ENCODE measurements at places on chromosomes 3 and 15.
A peak's percentile ranks its signal among the peaks of the same experiment; 100 is the strongest.

DNA sequence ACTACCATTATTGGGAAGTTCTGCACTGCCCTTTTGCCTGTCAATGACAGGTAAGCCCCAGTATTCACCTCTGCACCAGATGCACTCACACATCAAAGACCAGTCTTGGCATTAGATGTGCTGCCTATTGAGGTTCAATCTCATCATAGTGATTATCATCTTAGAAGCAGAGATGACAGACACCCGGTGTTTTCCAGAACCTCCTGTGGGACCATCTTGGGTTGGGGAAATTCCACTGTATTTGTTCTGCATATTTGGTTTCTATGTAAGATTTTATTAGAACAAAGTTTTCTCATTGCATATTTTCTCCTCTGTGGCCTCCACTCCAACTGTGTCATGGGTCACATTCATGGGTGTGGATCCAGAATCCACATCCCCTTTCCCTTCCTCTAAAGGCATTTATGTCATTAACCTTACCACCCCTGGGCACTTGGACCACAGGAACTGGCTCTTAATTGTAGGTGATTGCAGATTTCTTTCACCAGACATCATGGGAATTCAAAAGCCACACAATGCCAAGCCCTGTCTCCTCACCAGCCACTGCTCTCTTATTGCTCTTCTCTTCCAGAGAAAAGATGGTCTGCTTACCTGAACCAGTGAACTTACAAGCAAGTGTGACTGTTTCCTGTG lies 31.2 kb downstream of the PLA1A start:
- DNase-seq: no peak

DNA sequence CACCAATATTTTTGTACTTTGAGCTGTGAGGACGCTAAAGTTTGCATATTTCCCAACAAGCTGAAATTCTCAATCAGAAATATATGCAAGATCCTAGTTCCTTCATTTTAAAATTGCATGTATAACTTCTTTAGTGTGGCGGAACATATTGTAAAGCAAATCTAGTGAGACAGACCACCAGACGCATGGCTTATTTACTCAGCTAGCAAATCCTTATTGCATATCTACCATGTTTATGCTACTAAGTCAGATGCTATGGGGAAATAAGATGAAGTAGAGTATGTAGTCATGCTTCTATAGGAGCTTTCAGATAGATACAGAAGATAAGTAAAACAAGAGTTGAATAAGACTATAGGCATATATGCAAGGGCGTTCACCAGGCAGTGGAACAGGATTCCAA lies 62.0 kb downstream of the C3orf70 start:
- DNase-seq: no peak

DNA sequence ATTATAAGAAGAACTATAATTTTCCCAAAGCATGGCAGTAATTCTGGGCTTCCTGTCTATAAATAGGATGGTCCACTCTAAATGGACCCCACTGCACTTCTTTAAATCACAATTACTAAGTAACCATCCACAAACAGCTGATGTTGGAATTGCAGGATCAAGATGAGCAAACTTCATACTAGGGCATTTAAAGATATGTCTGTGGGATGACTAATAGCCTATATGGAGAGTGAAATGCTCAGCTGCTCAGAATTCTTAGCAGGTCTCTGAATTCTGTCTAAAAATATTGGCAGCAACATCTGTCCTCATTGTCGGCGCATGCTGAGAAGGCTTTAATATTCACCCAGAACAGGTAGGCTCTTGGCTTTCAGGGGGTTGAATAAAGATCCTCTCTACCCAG lies 140.4 kb downstream of the SATB1 start:
- no peak for DNase-seq

DNA sequence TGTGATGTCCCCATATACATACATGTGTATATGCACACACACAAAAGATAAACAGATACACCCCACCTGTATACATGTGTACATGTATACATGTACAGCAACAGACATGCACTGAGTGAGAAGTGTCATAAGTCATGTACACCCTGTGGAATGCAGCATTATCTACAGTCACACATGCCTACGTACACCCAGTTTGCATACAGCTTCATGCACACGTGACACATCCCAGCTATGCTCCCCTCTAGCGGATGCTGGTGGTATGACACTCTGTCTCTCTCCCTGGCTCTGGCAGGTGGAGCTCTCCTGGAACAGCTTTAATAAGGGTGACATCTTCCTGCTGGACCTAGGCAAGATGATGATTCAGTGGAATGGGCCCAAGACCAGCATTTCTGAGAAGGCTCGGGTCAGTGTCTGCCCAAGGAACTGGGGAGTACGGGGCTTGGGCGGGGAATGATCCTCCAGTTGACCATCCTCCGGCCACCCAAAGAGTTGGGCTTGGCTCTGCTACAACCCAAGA lies 6.3 kb downstream of the VILL start:
- peak; percentile 49 for DNase-seq

DNA sequence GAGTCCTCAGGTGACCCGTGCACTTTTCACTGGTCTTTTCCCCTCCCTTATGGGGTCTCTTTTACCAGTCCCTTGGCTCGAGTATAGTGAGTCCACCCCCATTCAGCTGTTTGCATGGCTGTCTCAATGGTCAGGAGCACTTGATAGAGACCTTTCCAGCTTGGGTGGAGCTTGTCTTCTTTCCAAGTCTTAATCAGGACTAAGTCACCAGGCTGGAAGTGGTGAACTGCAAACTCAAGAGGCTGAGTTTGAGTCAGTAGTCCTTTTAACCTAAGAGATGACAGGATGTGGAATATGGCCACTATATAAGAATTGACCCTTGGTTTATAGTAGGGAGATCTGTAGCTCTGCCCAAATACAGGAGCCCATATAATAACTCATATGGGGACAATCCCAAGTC lies 279.7 kb downstream of the PYDC2 start:
- no peak for DNase-seq

DNA sequence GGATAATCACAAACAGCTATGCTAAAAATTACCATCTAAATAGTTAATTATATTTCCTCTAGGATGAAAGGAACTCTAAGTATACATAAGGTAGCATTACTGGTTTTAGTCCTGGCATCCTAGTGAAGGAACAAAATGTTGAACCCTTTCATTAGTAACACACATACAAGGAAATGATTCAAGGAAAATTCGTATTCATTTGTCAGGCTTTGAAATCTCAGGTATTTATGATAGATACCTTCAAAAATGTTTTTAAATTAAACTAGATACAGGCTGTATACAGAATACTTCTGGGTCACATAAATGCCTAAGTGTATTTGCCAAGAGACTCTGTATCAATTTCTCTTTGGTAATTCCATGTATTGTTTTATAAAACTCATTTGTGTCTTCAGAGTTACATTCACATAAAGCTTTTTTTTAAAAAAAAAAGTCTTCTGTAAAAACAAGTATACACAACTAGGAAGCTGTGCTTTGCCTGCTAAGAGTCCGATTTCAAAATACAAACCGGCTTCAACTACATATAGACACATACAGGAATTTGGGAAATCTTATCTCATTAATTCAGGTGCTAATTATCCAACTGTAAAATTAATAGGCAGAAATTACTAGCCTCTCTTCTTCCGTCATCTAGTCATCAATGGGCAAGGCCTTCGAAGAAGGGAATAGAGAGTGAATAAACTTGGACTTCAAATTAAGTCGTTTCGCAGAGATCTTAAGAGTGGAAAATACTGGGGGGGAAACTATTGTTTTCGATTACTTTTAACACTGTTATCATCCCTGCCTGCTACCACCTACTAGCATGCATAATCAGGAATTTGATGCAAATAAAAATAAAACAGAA lies 1.3 kb downstream of the SECISBP2L start:
- DNase-seq: no peak

DNA sequence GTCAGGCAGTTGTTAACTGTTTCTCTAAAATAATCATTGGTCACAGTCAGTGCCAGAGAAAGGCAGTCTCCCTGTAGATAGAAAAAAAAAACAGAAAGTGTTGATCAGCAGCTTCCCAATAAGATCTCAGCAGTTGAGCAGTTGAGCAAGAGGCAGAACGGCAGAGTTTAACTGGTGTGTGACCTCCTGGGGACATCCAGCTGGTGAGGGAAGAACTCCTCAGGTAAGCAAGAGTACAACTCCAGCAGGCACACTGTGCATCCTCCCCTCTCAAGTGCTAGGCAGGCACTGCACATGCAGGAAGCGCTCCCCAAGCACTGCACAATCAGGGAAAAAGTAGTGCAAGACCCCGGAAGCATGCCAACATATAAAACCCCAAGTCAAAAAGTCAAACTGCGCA lies 1287.2 kb downstream of the NSUN3 start:
- no peak for DNase-seq

- DNase-seq: no peak
Observed at GRCh38 chr3:113968986-113969385, 21.2 kb downstream of the ZDHHC23 start.

DNA sequence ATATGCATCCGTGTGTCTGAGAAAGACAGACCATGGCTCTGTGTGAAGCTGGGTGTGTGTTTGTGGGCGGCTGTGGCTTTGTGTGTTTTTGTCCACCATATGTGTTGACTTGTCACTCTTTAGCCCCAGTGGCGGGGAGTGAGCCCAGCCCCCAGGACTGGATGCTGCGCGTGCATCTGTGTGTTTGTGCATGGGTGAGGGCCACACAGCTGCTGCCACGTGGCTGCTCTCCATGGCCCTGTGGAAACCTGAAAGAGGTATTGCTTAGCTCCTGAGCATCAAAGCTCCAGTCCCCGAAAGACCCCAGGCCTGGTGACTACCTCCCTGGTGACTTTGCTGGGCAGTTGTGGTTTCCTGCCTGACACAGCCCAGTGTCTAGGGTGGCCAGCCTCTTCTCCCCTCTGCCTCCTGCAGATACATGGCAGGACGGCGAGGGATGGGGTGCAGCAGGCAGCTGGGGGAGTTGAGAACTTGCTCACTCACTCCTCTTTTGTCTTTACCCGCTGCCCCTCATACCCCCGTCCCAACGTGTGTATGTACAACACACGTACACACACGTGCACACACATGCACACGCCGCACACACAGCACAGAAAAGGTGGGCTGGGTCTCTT lies 6.5 kb downstream of the EPHB3 start:
- no peak for DNase-seq

- no peak for DNase-seq
Observed at GRCh38 chr3:192915304-192915703, 2.4 kb downstream of the MB21D2 start.

DNA sequence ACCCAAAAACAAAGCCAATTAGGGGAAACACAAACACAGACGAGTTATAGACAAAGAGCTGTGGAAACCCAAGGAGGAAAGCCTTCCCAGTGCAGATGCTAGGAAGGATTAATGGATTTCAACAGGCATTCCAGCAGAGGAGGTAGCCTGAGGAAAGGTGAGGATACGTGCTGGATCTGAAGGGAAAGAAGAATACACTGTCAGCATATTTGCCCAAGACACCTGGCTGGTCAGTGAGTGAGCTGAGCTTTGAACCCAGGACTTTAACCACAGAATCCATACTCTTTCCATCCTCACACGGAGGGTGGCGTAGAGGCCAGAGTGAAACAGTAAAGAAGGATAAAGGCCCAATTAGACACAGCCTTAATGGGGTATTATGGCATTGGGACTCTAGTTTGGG lies 9.1 kb upstream of the BFSP2 start:
- no peak for DNase-seq

DNA sequence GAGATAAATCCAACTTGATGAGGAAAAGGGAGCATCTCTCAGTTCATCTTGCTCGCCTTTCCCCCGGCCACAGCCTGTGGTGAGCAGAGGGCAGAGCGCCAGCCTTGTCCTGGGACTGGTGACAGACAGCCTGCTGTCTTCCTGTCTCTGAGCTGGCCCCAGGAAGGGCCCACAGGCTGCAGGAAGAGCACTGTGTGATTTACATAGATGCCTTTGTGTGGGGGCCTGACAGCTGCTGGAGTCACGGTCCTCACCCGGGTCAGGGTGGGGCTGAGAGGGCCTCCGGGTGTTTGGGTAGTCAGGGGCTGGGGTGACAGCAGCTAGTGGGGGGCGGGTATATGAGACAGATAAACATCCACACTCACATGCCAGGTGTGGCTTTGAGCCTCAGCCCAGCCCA lies 29.3 kb downstream of the PLA2G4D start:
- no peak for DNase-seq

DNA sequence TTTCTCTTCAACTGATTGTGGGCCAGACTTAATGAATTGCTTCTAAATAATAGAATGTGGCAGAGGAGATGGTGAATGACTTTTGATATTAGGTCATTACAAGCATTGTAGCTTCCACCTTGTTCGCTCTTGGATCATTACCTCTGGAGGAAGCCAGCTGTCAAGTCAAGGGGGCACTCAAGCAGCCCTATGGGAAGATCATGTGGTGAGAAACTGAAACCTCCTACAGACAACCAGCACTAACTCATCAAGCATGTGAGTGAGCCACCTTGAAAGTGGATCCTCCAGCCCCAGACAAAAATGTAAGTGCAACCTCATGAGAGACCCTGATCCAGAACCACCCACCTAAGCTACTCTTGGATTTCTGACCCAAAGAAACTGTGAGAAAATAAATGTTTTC lies 109.8 kb upstream of the TBC1D5 start:
- DNase-seq: no peak

GRCh38 chr15:40545457-40545856 lies 19.4 kb downstream of the CCDC32 start:
- no peak for DNase-seq

DNA sequence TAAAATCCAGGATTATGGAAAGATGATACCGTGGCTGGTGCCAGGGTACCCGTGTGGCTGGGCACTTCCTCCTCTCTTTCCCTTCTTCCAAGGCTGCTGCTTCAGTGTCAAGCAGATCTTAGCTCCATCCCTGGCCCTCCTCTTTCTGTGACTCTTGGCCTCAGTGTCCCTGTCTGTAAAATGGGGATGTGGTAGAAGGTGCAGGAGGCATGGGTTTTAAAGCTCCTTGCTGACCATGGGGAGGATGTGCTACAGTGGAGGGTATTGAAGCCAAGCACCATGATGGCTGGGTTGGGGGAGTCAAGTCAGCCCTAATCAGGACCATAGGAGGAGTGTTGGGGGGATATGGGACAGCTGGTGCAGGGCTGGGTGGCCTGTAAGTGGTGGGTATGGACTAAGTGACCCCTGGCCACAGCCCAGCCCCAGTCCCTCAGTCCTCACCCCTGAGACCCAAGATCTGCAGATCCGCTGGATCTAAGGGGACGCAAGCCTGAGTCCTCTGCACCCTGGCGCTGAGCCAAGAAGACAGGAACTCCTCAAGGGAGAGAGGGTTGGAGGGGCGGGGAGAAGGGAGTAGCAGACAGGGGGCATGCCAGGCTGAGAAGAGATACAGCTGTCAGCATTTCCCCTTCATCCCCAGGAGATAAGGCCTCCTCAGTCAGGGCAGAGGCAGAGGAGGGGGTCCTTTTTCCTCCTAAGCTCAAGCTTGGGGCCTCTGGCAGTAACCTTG lies 12.0 kb downstream of the PTH1R start:
- DNase-seq: no peak

- DNase-seq: no peak
Observed at GRCh38 chr3:7875925-7876324, 625.7 kb upstream of the LMCD1 start.

DNA sequence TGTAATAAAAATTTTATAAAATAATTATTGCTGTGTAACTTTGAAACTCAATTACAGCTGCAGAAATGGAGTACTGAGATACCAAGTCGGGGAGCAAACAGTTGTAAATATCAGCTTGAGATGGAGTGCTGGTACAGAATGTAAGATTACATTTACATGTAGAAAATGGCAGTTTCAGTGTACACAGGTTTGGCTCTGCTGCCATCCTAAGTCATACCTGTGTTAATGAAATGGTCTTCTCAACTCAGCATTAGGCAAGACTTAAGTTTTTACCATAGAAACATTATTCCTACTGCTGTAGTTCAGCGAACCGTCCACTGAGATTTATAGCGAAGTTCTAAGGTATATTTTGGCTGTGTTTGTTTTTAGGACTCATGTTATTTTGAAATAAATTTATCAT lies 110.1 kb upstream of the TBL1XR1 start:
- DNase-seq: no peak
